H54 (cell line): ENCODE measurements at places on chromosomes 2 and 18.

DNA sequence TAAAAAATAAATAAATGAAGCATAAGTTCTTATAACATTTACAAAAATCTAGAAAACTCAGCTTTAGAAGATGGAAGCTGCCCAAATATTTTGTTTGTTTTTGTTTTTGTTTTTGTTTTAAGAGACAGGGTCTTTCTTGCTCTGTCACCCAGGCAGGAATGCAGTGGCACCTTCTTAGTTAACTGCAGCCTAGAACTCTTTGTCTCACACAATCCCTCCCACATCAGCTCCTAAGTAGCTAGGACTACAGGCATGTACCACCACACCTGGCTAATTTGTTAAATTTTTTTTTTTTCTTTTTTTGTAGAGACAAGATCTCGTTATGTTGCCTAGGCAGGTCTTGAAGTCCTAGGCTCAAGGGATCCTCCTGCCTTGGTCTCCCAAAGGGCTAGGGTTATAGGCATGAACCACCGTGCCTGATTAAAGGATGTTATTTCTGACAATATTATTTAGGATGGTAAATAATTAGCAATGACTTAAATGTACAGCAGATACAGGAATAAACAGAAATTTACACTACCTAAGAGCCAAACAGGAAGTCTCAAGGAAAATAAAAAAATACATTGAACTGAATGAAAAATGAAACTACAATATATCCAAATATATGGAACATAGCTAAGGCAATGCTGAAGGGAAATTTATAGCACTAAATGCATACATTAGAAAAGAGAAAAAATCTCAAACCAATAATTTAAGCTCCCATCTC lies 17.2 kb downstream of the SESTD1 start:
- no peak for DNase-seq

DNA sequence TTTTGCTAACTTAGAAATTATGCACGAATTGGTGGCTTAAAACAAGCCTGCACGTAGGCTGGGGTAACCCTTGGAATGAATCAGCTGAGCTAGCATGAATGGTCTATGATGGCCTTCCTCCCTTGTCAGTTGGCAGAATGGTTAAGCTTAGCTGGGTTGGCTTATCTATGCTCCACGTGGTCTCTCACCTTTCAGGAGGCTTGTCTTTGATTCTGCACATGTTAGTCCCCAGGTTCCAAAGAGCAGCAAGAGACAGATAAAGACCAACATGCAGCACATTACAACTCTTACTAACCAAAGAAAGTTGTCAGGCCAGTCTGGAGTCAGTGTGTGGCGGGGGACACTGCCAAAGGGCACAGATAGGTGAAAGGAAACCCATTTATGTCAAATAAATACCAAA lies 700.9 kb upstream of the SYT4 start:
- DNase-seq: no peak

DNA sequence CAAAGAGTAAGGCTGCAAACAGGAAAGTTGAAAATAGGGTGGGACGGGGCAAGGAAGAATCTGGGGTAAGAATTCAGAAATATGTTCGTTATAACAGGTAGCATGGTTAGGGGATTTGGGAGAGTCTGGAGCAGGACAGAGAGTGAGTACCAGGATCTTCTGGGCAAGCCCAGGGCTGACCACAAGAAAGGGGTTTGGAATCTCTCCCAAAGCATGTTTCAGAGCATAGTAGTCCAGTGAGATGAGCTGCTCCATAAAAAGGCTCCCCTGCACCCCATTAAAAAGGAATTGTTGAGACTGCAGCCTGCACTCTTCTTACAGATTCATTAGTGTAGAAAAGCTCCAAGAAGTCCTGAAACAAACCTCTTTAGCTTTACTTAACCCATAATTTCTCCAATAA lies 291.1 kb downstream of the MTX2 start:
- DNase-seq: no peak

DNA sequence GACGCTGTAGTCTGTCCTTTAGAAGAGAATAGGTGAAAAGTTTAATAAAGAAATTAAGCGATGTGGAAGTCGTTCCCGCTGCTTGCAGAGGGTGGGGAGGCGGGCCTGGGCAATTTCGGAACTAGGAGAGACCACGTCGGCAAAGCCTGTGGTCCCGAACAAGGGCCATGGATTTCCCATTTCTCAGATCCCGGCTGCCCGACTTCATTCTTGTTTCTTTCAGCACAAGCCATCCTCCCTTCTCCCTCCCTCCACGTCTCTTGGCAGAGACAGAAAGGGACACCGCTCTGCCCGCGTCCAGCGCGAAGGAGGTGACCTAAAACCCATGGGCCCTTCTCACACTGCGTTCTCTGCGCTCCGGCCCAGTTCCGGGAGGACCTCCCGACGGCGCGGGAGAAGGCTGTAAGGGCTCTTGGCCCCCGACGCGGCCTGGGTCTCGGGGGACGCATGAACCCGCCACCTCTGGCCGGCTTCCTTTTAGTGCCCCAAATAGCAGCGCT lies 2.2 kb upstream of the BCL2L11 start:
- DNase-seq: no peak

DNA sequence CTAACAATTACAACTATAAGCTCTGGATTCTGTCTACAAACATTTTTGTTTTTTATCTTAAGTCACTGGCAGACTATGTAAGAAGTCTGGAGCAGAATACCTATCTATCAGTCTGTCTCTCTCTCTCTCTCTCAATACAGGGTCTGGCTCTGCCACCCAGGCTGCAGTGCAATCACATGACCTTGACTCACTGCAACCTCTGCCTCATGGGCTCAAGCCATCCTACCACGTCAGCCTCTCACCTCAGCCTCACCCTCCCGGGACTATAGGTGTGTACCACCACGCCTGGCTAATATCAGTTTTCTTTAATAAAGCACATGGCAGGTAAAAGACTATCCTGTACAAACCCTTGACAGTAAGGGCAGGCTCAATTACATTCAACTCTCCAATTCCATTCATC lies 96.9 kb downstream of the OSBPL1A start:
- no peak for DNase-seq

GRCh38 chr2:151063271-151063670 lies 198.4 kb downstream of the RBM43 start:
- no peak for DNase-seq

- DNase-seq: no peak
Measured at GRCh38 chr2:148561389-148561788, 83.2 kb upstream of the EPC2 start.
